ENCODE measurements at places on chromosomes 1 and 21.
A peak's percentile ranks its signal among the peaks of the same experiment; 100 is the strongest.

DNA sequence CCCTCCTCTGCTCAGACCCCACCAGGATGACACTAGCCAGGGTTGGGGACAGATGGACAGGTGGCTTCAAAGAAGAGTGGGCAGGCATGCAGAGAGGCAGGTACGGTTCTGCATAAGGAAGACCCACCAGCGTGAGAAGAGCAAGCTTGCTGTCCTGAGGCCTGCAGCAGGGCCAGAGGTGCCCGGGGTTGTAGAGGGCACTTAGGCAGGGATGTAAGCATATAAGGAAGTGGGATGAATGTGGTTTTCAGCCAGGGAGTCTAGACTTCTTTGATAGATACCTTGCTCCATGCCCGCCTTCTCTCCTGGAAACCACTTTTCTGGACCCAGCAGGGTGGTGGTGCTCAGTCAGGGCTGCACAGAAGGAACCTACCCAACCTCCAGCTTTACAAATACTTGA is 1.4 kb downstream of the TTC39A start:
- H3K36me3 ChIP-seq = no peaks in the 10 kb centered on the region
- peaks cover 4% of the 10 kb centered on the region for H3K27me3 ChIP-seq
- H3K27ac ChIP-seq = no peak overlapping the region
- no peak for DNase-seq
- peaks cover 9% of the 10 kb centered on the region for H3K4me1 ChIP-seq
- H3K4me3 ChIP-seq = no peak overlapping the region

DNA sequence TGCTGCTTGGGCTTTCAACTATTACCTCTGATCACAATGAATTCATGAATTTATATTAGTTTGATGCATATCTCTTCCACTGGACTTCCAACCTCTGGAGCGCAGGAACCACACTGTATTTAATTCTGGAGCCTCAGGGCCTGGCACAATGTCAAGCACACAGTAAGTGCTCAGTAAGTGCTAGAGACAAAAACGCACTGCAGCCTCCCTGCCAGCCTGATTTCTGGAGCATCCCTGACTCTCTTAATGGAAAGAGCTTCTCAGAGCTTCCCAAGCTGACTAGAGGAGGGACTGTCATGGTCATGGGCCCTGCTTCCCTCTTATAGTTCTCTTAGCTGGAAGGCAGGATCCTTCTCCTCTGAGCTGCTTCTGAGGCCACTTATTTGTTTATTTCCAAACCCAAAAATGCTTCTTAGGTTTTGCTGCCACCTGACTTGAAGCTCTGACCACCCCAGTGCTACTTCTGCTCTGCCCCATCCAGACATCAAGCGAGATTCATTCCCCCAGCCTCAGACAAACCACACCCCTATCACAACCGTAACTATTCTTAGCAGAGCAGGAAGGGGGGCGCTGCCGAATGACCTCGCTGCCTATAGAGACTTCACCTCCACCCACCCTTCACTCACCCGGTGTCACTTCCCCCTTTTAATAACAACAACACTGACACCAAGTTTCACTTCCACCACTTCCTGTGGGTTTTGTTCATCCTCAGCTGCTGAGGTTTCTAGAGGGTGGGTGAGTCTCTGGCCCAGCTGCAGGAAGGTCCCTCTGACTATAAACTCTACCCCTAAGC is 33.6 kb downstream of the NUAK2 start:
- H3K27ac ChIP-seq = no peak overlapping the region
- H3K4me3 ChIP-seq = no peak overlapping the region
- no peak for DNase-seq
- H3K36me3 ChIP-seq = no peaks in the 10 kb centered on the region
- no peaks in the 10 kb centered on the region for H3K27me3 ChIP-seq
- H3K4me1 ChIP-seq = peaks cover 41% of the 10 kb centered on the region

- H3K4me3 ChIP-seq = no peak overlapping the region
- H3K36me3 ChIP-seq = no peaks in the 10 kb centered on the region
- peaks cover 5% of the 10 kb centered on the region for H3K4me1 ChIP-seq
These were observed 5.0 kb upstream of the LRP8 start for GRCh38 chr1:53332833-53333232.

GRCh38 chr1:98049370-98050135 is 128.7 kb upstream of the DPYD start:
- peaks cover 9% of the 10 kb centered on the region for H3K4me1 ChIP-seq
- no peak overlapping the region for H3K4me3 ChIP-seq

DNA sequence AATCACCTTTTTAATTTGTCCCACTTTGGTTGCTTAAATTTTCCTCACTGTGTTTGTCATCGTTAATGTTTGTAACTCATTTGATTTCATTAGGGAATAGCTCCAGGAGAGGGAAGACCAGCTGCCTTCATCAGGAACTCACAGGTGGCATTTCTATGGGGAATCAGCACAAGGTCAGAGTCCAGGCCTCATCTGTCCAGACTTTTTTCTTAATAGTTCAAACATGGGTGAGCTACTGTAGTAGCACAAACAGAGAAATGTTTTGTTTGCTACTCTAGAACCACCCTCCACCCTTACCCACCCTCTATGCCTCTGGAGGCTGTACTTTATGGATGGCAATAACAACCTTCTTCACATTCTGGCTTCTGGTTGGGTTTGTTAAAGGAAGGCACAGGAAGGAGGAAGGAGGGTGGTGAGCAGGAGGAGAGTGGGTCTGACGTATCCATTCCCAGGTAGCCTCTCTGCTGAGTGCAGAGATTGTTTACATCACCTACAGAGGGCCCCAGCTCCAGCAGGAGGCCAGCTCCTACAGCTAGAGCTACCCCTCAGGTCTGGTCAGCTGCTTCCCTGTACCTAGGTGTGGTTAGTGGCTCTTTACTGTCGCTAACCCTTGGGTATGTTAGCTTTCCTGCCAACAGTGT is 8.1 kb upstream of the TEDDM1 start:
- H3K27me3 ChIP-seq = no peaks in the 10 kb centered on the region
- no peak overlapping the region for H3K4me3 ChIP-seq
- H3K27ac ChIP-seq = no peak overlapping the region
- H3K36me3 ChIP-seq = no peaks in the 10 kb centered on the region
- DNase-seq = no peak
- H3K4me1 ChIP-seq = no peaks in the 10 kb centered on the region

- no peaks in the 10 kb centered on the region for H3K27me3 ChIP-seq
- DNase-seq = no peak
- H3K27ac ChIP-seq = no peak overlapping the region
- H3K4me1 ChIP-seq = peaks cover 7% of the 10 kb centered on the region
These were observed 22.5 kb upstream of the SRP9 start for GRCh38 chr1:225754940-225755641.

DNA sequence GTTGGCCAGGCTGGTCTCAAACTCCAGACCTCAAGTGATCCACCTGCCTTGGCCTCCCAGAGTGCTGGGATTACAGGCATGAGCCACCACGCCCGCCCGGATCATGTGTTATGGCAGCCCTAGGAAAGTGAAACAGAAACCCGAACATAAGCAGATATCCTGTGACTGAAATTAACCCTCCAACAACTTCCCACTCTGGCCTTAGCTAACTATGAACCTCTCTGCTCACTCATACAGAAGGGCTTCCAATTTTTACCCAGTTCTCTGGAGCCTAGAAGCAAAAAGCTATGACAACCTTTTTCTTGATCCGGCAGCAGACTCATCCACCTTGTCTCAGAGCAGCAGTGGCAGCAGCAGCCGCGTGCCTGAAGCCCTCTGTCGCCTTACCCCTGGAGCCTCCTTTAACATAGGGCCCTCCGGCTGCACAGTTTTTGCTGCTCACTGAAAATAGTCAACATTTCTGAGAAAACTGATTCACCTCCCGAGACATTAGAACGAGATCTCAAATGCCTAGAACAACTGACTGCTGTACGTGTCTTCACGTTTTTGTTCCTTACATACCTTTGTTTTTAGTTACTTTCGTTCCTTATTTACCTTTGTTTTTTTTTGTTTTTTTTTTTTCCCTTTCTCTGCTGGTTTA is 9.3 kb downstream of the CBR1 start:
- no peaks in the 10 kb centered on the region for H3K4me1 ChIP-seq
- no peak overlapping the region for H3K4me3 ChIP-seq
- DNase-seq = no peak
- H3K27me3 ChIP-seq = no peaks in the 10 kb centered on the region

- H3K36me3 ChIP-seq = no peaks in the 10 kb centered on the region
- peaks cover 66% of the 10 kb centered on the region for H3K27me3 ChIP-seq
- H3K27ac ChIP-seq = no peak overlapping the region
- H3K4me1 ChIP-seq = peaks cover 3% of the 10 kb centered on the region
These were observed 75.4 kb downstream of the VWA5B1 start for GRCh38 chr1:20366056-20366462.

DNA sequence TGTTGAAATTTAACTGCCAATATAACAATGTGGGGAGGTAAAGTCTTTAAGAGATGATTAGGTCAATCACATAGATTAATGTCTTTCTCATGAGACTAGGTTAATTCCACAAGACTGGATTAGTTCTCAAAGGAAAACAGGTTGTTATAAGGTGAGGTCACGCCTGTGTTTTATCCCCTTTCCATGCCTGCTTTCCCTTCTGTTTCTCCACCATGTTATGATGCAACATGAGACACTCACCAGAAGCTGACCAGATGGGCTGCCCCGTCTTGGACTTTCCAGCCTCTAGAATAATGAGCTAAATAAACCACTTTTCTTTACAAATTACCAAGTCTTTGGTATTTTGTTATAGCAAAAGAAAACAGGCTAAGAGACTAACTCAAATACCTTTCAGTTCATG is 70.8 kb downstream of the DDAH1 start:
- H3K36me3 ChIP-seq = no peaks in the 10 kb centered on the region
- no peak overlapping the region for H3K27ac ChIP-seq
- H3K27me3 ChIP-seq = no peaks in the 10 kb centered on the region

- DNase-seq = no peak
- peak overlapping the region; percentile 88 for H3K27ac ChIP-seq
- no peaks in the 10 kb centered on the region for H3K36me3 ChIP-seq
- H3K27me3 ChIP-seq = no peaks in the 10 kb centered on the region
These were observed 265 bp downstream of the NRDC start for GRCh38 chr1:51878308-51878615.

DNA sequence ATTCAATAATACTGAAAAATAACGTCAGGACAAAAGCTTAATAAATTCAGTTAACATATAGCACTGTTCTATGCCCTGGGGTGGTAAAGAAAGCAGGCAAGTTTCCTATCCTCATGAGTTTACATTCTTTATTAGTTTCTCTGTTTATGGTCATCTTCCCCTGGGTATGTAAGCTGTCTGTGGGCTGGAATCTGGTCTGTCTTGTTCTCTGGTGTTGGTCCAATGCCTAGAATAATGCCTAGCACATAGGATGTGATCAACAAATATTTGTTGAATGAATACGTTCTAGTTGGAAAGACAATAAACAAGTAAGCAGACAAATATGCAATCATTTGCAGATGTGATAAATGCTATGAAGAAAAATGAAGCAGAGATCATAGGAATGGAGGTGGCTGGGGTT is 7.2 kb upstream of the IGSF3 start:
- DNase-seq = no peak
- H3K4me3 ChIP-seq = no peak overlapping the region
- H3K36me3 ChIP-seq = no peaks in the 10 kb centered on the region
- H3K27ac ChIP-seq = no peak overlapping the region
- H3K4me1 ChIP-seq = no peaks in the 10 kb centered on the region

- H3K4me1 ChIP-seq = peaks cover 19% of the 10 kb centered on the region
- no peak for DNase-seq
- peak overlapping the region; percentile 61 for H3K4me3 ChIP-seq
- H3K36me3 ChIP-seq = no peaks in the 10 kb centered on the region
- no peak overlapping the region for H3K27ac ChIP-seq
- peaks cover 3% of the 10 kb centered on the region for H3K27me3 ChIP-seq
These were observed 1.1 kb upstream of the ERRFI1 start for GRCh38 chr1:8026976-8027747.

DNA sequence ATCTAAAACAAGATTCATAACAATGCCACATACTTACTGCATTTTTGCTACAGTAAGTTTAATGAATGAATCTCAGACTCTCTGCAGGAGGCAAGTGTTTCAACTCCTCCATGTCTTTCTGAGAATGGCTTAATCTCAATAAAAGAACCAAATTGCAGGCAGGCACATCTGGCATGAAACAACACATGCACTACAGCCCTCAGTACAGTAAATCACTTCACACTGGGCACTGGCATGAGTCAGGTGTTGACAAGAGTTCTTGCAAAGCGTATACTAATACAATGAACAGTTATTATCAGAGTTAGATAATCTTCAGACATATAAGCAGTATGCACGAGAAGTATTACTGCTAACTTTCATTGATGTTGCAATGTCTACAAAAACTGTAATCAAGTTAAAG is 1386.8 kb downstream of the MRPL39 start:
- H3K27ac ChIP-seq = no peak overlapping the region
- no peaks in the 10 kb centered on the region for H3K4me1 ChIP-seq
- H3K27me3 ChIP-seq = no peaks in the 10 kb centered on the region
- H3K36me3 ChIP-seq = no peaks in the 10 kb centered on the region
- no peak for DNase-seq
- no peak overlapping the region for H3K4me3 ChIP-seq

- H3K4me1 ChIP-seq = no peaks in the 10 kb centered on the region
- peaks cover 39% of the 10 kb centered on the region for H3K36me3 ChIP-seq
- H3K4me3 ChIP-seq = no peak overlapping the region
- no peaks in the 10 kb centered on the region for H3K27me3 ChIP-seq
- no peak for DNase-seq
These were observed 10.4 kb downstream of the KDM4A start for GRCh38 chr1:43660355-43660754.

DNA sequence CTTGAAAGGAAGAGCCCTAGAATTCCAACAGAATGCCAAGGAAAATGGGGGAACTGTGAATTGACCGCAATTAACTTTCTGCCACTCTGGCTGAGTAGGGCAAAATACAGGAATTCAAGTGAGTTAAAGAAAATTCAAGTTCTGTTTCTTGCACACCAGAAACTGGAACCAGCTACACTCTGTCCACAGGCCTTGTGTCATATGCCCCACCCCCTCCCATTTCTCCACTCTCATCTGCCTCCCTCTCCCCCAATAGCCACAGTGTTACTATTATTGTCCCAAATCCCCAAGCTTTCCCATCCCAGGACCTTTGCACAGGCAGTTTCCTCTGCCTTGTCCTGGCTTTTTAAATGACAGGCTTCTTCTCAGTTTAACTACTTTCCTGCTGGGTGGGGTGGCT is 4.3 kb upstream of the STK40 start:
- no peak overlapping the region for H3K4me3 ChIP-seq
- H3K36me3 ChIP-seq = peaks cover 48% of the 10 kb centered on the region
- H3K27ac ChIP-seq = no peak overlapping the region
- no peaks in the 10 kb centered on the region for H3K27me3 ChIP-seq
- DNase-seq = no peak
- peaks cover 15% of the 10 kb centered on the region for H3K4me1 ChIP-seq

- H3K4me3 ChIP-seq = no peak overlapping the region
- H3K27me3 ChIP-seq = no peaks in the 10 kb centered on the region
- peaks cover 3% of the 10 kb centered on the region for H3K4me1 ChIP-seq
- no peak overlapping the region for H3K27ac ChIP-seq
These were observed 148.3 kb downstream of the RHOU start for GRCh38 chr1:228883535-228883934.
